ENCODE measurements at places on chromosomes 11 and 22.

DNA sequence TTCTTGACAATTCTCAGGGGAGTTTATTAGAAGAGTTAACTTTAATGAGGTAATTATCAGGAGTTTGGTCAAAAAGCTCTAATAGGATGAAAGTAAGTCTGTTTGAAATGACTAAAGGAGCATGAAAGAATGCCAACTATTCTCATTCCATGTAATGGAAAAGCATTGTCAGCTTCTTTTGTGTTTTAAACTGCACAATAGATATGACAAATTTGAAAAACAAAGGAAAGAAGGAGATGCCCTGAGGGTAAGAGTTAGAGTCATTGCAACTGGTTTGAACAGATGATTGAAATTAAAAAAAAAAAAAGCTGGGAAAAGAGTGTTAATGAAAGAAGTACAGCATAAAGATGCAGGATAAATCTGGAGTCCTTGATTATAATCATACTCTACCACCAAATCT, 296.8 kb upstream of the FOLH1 start:
- no peak for DNase-seq

GRCh38 chr11:8082391-8083087, 1.5 kb downstream of the TUB start:
- DNase-seq: no peak

DNA sequence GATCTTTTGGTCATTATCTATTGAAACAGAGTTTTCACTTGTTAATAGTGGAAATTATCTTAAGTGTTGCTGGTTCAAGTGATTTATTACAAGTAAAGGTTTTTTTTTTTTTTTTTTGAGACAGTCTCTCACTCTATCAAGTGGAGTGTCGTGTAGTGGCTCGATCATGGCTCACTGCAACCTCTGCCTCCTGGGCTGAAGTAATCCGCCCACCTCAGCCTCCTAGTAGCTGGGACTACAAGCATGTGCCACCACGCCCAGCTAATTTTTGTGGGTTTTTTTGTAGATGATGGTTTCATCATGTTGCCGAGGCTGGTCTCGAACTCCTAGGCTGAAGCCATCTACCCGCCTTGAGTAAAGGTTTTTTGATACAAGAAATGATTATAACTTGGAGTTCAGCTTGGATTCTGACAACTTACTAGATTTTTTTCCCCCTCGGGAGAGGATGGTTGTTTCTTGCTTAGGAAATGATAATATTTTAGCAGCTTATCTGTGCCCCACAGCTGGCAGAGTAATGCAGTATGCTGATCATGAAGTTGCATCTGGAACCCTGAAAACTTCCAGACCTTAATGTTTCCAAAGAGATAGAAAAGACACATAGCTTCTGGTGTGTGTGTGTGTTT, 68.9 kb downstream of the MTMR3 start:
- DNase-seq: no peak

DNA sequence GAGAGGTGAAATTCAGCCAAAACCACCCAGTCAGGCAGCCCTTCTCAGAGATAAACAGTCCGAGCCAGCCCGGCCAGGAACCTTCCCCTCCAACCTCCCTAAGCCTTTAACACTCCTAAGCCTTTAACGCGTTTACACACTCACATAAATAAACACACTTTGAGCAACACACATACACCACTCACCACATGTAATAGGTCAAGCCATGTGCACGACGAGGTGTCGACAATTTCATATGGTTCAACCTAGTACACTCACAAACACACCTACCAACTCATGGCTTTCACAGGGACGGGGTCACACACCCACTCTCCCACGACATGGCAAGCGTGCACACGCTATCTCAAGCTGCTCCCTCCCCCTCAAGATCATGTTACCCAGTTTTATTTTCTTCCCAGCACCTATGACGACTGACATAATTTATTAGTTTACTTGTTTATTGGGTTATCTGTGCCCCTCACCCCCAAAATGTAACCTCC, 15.5 kb downstream of the SLC43A1 start:
- no peak for DNase-seq

GRCh38 chr11:83661491-83662350, 375.6 kb upstream of the CCDC90B start:
- DNase-seq: no peak

GRCh38 chr11:92702037-92702804, 267.2 kb upstream of the MTNR1B start:
- DNase-seq: no peak

GRCh38 chr22:22691716-22692701, 47.6 kb downstream of the GGTLC2 start:
- no peak for DNase-seq

DNA sequence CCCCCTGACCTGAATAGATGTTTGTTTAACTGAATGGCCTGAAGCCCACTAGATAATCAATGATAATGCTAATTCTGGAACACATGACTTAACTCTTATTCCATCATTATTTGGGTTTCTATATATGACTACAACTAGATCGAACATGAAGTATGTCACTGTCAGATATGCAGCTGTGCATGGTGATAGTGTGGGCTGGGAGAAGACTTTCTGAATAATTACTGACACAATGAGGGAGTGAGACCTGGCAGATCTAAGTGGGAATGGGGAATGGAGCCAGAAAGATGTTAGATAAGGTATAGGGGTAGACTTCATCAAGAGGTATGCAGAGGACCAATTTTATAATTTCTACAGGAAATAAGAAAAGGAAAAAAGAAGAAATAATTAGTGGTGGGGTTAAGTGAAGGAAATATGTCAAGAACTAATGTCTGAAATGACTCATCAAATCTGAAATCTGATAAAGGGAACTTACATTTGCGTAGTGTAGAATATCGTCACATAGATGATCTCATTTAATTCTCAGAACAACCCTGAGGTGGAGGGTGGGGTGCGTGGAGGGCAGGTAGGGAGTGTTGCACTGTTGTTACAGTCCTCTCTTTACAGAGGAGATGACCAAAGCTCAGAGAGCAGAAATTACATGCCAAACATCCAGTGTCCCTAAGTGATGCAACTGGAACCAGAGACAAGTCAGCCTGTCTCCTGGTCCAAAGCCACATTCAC, 68.2 kb upstream of the EED start:
- DNase-seq: no peak

GRCh38 chr11:22349491-22349890, 11.3 kb downstream of the SLC17A6 start:
- DNase-seq: no peak

DNA sequence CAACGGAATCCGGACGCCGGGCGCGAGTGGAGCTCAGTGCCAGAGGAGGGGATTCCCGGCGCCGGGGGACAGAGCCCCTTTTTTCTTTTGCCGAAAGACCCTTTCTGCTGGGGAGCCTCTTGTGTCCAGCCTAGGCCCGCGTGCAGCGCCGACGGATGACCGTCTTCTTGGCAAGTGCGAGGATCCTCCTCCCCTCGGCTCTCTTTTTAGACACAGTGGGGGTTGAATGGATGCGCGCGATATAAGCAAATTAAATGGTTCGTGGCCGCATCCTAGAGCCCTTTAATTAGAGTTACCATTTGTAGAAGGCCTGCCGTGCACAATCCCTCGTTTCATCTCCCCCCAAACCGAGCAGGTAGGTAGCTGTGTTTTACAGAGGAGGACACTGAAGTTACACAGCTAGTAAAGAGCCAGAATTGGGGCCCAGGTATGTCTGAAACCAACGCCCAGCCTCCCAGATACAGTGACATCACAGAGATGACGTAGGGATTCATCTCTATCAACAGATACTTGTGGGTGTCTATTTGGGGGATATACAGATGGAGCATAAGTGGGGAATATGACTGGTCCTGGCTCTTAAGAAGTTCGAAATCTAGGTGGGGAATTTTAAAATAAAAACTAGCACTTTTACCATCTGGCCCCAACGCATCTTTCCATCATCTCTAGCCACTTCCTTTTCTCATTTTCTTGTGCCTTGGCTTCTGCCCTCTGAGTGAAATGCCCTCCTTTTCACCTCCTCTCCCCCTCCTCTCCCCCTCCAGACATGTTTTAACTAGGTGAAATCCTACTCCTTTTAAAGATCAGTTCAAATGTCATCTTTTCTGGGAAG, 875 bp downstream of the TCP11L1 start:
- peak; percentile 9 for DNase-seq

DNA sequence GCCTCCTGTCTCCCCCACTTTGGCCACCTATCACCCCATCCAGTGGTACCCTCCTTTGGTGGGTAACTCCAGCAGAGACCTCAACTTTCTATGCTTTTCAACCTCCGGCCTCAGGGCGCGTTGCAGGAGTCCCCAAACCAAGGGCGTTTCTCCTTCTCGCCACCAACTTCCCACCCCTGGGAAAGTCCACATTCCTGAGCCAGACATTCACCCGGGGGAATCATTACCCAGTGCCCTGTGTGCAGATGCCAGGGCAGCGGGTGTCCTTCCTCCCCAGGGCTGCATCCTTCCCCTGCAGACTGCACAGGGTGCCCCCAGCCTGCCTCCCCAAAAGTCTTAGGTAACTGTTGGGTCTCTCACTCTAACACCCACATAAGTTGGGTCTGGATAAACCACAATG, 26.4 kb downstream of the MYEOV start:
- DNase-seq: no peak

Measured in effector memory CD4-positive, alpha-beta T cell (primary cell).